ENCODE measurements at places on chromosomes 6 and 20. TPM values are rescaled to one million over a fixed set of nuclear protein-coding genes. Genes with fewer than 3 reads are reported as not detected.
A peak's percentile ranks its signal among the peaks of the same experiment; 100 is the strongest.

Gene TRIM40
- not detected for total RNA-seq

Gene TFAP2D
- not detected for total RNA-seq

GRCh38 chr20:52684176-52684575 is 288.0 kb upstream of the TSHZ2 start:
- no peaks in the 10 kb centered on the region for H3K36me3 ChIP-seq
- no peak overlapping the region for H3K27ac ChIP-seq

DNA sequence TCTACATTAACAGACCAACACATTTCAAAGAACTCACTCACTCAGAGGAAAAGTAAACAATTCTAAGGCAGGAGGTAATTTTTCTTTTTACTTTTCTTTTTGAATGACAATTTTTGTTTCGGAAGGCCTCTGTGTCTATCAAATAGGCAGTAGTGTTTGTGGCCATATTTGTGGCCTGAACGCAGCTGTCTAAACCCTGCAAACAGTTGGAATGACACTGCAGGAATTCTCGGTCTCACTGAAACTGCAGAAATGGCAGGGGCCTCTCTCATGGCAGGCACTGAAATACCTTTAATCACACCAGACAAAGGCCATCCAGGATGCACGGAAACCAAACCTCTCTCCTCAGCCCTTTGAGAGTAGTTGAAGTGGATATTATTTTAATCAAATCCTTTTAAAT is 30.4 kb downstream of the FYN start:
- no peak for DNase-seq
- H3K27me3 ChIP-seq = no peaks in the 10 kb centered on the region
- H3K4me3 ChIP-seq = no peak overlapping the region
- peaks cover 95% of the 10 kb centered on the region for H3K4me1 ChIP-seq

GRCh38 chr6:131999545-132000146 is 48.5 kb upstream of the CCN2 start:
- H3K4me1 ChIP-seq = no peaks in the 10 kb centered on the region
- no peak overlapping the region for H3K27ac ChIP-seq
- no peak overlapping the region for H3K4me3 ChIP-seq
- no peaks in the 10 kb centered on the region for H3K36me3 ChIP-seq

DNA sequence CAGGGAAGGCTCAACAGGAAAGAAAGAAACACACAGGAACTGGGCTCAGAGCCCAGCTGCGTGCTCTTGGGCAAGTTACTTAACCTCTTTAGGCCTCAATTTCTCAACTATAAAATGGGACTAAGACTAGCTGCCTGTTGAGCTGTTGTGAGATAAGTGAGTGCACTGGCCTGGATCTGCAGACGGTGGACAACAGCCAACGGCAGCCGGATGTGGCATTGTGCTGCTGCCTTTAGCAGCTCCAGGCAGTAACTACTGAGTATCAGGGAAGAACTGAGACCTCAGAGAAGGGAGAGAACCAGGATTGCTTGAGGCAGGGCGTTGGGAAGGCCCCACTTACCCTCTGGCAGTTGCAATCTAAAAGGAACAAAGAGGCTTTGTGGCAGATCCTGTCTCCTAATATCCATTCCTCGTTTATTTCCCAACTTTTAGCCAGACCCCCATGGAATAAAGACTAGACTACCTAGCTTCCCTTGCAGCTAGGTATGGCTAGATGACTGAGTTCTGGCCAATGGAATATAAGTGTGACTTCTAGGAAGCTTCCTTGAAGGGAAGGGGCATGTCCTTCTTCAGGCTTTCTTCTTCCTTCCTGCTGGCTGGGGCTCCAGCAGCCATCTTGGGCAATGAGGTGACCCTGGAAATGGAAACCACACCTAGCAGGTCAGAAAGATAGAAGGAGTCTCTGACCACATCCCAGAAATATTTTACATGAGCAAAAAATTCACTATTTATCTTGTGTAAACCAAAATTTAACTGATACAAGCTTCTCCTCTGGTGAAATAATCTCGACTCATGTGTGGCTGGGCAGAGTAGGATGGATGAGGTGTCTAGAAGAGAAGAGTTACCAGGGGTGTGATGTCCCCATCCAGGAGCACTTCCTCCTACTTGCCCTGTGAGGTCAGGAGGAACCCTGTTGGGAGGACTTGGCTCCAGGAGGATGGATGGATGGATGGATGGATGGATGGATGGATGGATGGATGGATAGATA is 67.6 kb downstream of the MRPL14 start:
- H3K4me3 ChIP-seq = no peak overlapping the region
- no peaks in the 10 kb centered on the region for H3K36me3 ChIP-seq
- H3K4me1 ChIP-seq = peaks cover 37% of the 10 kb centered on the region
- H3K27ac ChIP-seq = peak overlapping the region; percentile 88
- H3K27me3 ChIP-seq = no peaks in the 10 kb centered on the region
- DNase-seq = peak; percentile 84

DNA sequence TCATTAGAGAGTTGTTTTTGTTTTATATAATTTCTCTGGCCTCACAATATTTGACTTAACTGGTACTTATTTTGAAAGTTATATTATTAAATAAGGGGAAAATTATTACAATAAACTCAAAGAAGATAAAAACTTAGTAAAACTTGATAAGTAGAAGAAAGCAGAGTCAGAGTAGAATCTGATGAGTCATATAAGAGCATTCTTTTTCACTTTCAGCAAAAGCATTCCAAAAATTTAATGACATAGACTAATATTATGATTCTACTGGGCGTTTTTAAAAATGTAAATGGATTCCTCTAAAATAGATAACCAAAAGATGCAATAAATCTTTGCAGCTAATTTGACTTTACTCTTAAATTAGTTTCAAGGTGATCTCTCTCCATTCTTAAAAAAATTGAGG is 366.3 kb upstream of the IMPG1 start:
- DNase-seq = no peak
- no peaks in the 10 kb centered on the region for H3K27me3 ChIP-seq
- no peak overlapping the region for H3K27ac ChIP-seq
- H3K36me3 ChIP-seq = no peaks in the 10 kb centered on the region
- no peaks in the 10 kb centered on the region for H3K4me1 ChIP-seq

DNA sequence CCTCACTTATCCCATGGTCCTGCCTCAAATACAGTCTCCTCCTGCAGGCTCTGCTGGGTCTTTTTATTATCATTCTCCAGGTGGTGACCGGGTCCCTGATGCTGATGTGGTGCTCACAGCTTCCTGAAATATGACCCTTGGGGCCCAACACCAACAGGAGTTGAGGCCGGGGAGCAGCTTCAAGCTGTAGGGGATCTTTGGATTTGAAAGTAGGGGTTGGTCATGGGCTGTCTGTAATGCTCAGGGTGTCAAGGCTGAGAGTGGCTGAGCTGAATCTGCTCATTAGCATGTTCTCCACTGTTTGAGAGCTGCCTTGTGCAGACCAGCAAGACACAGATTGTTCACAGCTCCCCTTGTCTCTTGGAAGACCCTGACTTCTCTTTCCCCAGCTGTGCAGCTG is 35.5 kb downstream of the HLA-F start:
- no peak overlapping the region for H3K4me3 ChIP-seq
- no peak for DNase-seq
- no peak overlapping the region for H3K27ac ChIP-seq
- H3K27me3 ChIP-seq = no peaks in the 10 kb centered on the region
- no peaks in the 10 kb centered on the region for H3K36me3 ChIP-seq

- H3K4me1 ChIP-seq = no peaks in the 10 kb centered on the region
- H3K27ac ChIP-seq = no peak overlapping the region
- DNase-seq = no peak
- H3K36me3 ChIP-seq = no peaks in the 10 kb centered on the region
These were observed 39.9 kb upstream of the BEND6 start for GRCh38 chr6:56914798-56915658.

- no peak for DNase-seq
- no peaks in the 10 kb centered on the region for H3K36me3 ChIP-seq
- no peak overlapping the region for H3K4me3 ChIP-seq
- no peaks in the 10 kb centered on the region for H3K4me1 ChIP-seq
These were observed 44.0 kb upstream of the TRAM2 start for GRCh38 chr6:52620906-52621190.

Gene GPLD1
- total RNA-seq = 3.6 TPM

DNA sequence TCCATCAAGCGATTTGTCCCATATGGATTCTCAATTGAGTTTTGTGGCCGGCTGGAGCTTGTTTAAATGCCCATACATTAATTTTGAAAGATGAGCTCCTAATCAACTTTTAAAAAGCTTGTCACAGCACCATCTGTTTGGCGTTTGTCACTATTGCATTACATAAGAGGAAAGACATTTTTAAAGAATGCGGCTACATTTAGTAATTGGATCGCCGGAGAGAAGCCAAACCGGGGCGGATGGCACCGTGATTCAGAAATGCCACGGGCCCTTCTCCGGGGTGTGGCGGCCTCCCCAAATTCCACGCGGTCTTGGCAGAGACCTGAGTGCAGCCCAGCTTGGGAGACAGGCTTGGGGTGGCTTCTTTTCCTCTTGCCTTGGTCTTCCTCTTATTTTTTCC is 67.7 kb upstream of the ZNFX1 start:
- no peaks in the 10 kb centered on the region for H3K4me1 ChIP-seq
- no peaks in the 10 kb centered on the region for H3K36me3 ChIP-seq
- H3K27ac ChIP-seq = no peak overlapping the region
- no peaks in the 10 kb centered on the region for H3K27me3 ChIP-seq

DNA sequence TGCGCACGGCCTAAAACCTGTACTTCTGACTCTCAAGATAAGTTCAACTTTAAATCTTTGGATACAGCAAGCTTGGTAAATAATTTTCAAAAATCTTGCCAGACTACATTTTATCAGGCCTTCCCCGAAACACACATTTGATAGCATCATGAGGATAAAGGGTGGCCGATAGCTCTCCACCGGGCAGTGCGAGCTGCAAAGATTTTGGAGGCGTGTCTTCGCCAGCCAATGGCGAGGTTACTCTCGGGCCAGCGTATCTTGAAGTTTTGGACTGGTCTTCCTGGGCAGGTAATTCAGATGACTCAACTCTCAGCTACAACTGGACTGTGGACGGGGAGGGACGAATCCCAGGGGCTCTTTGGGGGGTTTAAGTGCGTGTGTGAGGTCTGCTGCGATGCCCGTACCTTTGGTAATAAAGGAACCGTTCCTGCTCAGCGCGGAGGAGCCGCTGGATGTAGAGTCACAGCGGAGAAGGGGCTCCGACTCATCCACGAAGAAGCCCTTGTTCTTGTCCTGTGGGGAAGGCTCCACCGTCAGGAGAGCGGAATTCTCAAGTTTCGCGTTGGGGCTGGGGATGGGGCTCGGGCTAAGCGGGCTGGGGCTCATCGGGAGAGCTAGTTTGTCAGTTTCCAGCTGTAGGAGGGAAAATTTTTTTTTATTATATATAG is 75.3 kb downstream of the TNFRSF21 start:
- no peak overlapping the region for H3K27ac ChIP-seq
- H3K27me3 ChIP-seq = no peaks in the 10 kb centered on the region
- H3K4me3 ChIP-seq = no peak overlapping the region
- peaks cover 16% of the 10 kb centered on the region for H3K4me1 ChIP-seq
- H3K36me3 ChIP-seq = no peaks in the 10 kb centered on the region

DNA sequence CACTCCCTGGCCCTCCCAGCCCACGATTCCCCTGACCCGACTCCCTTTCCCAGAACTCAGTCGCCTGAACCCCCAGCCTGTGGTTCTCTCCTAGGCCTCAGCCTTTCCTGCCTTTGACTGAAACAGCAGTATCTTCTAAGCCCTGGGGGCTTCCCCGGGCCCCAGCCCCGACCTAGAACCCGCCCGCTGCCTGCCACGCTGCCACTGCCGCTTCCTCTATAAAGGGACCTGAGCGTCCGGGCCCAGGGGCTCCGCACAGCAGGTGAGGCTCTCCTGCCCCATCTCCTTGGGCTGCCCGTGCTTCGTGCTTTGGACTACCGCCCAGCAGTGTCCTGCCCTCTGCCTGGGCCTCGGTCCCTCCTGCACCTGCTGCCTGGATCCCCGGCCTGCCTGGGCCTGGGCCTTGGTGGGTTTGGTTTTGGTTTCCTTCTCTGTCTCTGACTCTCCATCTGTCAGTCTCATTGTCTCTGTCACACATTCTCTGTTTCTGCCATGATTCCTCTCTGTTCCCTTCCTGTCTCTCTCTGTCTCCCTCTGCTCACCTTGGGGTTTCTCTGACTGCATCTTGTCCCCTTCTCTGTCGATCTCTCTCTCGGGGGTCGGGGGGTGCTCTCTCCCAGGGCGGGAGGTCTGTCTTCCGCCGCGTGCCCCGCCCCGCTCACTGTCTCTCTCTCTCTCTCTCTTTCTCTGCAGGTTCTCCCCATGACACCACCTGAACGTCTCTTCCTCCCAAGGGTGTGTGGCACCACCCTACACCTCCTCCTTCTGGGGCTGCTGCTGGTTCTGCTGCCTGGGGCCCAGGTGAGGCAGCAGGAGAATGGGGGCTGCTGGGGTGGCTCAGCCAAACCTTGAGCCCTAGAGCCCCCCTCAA is at the start of gene LTA:
LTA (plus strand) TSS at position 249 of the 871 bp plus-strand sequence; CDS start at position 703, 454 bp downstream.
- no peaks in the 10 kb centered on the region for H3K36me3 ChIP-seq
- DNase-seq = no peak
- peaks cover 16% of the 10 kb centered on the region for H3K4me1 ChIP-seq
- H3K27ac ChIP-seq = peak within 1 kb of the TSS; percentile 36
- H3K27me3 ChIP-seq = no peaks in the 10 kb centered on the region
- peak within 1 kb of the TSS; percentile 31 for H3K4me3 ChIP-seq

- H3K4me3 ChIP-seq = no peak overlapping the region
- H3K27ac ChIP-seq = no peak overlapping the region
- H3K27me3 ChIP-seq = no peaks in the 10 kb centered on the region
- H3K4me1 ChIP-seq = no peaks in the 10 kb centered on the region
These were observed 851.0 kb upstream of the FLRT3 start for GRCh38 chr20:15188415-15188814.

Measured in lower lobe of right lung (tissue), 2 donors.